ENCODE measurements at places on chromosomes 1 and 21.

GRCh38 chr1:199202331-199202730, 563.5 kb downstream of the PTPRC start:
- no peak for DNase-seq

GRCh38 chr1:2049718-2050431, at the start of gene PRKCZ:
Gene PRKCZ, plus strand, starts transcription at chr1:2050411. Its CDS starts 220 bp downstream, at chr1:2050631.
- peak; percentile 97 for DNase-seq

GRCh38 chr1:1612104-1612400, 3.2 kb upstream of the MIB2 start:
- peak; percentile 73 for DNase-seq

GRCh38 chr1:87224201-87224600, 104.5 kb upstream of the LMO4 start:
- no peak for DNase-seq

GRCh38 chr1:231934797-231935196, 308.2 kb downstream of the DISC1 start:
- no peak for DNase-seq

- DNase-seq, result no peak
Observed at GRCh38 chr1:1680912-1681273, 11.7 kb downstream of the SLC35E2B start.

DNA sequence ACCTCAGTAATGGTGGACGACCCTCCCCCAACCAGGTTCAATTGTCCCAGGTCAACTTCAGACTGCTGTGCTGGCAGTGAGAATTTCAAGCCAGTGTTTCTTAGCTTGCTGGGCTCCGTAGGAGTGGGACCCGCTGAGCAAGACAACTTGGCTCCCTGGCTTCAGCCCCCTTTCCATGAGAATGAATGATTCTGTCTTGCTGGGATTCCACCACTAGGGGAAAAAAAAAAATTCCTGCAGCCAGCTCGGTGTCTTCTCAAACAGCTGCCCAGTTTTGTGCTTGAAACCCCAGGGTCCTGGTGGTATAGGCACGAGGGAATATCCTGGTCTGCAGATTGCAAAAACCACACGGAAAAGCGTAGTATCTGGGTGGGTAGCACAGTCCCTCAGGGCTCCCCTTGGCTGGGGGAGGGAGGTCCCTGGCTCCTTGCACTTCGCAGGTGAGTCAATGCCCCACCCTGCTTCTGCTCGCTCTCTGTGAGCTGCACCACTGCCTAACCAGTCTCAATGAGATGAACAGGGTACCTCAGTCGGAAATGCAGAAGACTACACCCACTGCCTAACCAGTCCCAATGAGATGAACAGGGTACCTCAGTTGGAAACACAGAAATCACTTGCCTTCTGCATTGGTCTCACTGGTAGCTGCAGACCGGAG, 41.5 kb downstream of the GBP6 start:
- DNase-seq, result no peak

- no peak for DNase-seq
Observed at GRCh38 chr1:1219341-1219740, 5.4 kb upstream of the TNFRSF4 start.

- no peak for DNase-seq
Observed at GRCh38 chr1:36508257-36508656, 25.5 kb upstream of the CSF3R start.

DNA sequence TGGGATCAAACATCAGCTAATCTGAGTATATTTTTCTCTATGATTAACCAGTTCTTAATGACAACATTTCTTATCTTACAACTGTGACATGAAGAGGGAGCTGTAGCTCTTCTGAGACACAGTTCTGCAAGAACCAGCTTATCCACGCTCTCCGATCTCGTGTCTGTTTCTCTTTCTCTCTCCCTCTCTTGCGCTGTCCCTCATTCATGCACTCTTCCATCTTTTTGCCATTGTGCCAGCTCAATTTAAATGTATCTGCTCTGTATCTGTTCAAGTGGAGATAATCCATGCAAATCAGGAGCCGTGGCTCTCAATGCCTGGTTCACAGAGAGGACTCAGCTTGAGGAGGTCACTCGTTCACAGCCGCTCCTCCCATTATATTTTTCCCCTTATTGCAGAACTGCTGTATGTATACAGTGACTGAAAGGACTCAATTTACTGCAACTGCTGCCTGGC, 494.7 kb upstream of the ADGRL2 start:
- DNase-seq, result peak; percentile 71

DNA sequence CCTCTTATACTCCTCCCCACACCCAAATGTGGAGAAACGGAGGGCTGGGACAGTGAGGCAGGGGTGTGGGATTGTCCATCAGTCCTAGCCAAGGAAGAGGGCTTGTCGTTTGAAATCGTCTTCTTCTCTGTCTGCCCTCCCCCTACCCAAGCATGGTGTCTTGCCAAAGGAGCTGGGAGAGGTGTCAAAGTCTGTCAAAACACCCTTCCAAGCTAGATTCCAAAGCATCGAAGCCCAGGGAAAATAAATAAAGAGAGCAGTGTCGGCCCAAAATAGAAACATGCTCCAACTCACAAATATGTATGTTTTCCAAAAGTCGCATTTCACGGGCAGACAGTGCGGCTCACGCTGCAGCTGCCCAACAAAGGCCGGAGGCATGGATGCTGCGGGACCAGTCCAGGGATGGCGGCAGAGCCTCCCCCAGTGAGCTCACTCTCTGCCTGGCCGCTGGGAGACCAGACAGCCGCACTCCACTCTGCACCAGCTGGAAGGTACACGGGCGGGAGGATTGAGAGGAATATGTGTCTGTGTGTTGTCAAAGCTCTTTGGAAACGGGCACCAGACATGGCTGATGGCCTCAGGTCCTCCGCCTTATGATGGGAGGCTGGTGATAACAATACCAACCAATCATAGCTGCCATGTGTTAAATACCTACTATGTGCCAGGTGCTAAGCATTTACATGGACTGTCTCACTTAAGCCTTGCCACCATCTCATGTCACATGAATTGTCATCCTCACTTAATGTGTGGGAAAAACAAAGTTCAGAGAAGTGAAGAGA, 3.9 kb downstream of the DISP3 start:
- no peak for DNase-seq

DNA sequence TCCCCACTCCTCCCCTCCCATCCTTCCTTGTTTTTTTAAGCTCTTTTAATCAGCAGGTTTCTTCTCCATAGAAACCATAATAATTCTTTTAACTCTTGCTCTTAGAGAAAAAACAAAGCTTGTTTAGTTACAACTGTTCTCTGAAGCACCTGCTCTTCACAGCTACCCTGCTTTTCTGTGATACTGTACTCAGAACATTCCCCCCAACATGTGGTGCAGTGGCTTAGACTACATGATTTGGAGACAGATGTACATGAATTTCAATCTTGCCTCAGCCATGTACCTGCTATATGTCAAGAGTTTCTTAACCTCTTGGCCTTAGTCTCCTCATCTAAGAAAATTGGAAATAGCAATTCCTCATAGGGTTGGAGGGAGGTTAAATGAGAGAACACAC, 33.5 kb downstream of the LAMC2 start:
- DNase-seq, result no peak

GRCh38 chr1:178692564-178693327, 32.3 kb upstream of the RALGPS2 start:
- no peak for DNase-seq

DNA sequence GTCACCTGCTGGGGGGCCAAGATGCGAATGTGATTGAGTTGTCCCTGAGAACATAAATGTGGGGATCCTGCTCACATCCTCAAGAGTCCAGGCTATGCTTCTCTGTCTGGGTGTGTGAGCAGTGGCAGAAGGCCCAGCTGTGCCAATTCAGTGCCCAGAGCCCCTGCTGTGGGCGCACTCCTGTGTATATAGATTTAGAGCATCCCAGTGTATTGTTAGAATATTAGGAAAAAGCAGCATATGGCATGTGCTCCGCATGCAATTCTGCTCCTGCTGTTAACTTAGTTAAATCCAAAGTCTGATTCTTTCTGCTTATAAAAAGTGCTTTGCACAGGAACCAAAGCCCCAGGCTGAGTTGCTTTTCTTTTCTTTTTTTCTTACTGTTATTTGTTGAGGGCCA, 37.8 kb downstream of the FAM78B start:
- DNase-seq, result no peak

GRCh38 chr1:20785907-20786252, 1.2 kb downstream of the HP1BP3 start:
- no peak for DNase-seq

- DNase-seq, result peak; percentile 97
Observed at GRCh38 chr1:41418857-41419583, 57.8 kb downstream of the FOXO6 start.

DNA sequence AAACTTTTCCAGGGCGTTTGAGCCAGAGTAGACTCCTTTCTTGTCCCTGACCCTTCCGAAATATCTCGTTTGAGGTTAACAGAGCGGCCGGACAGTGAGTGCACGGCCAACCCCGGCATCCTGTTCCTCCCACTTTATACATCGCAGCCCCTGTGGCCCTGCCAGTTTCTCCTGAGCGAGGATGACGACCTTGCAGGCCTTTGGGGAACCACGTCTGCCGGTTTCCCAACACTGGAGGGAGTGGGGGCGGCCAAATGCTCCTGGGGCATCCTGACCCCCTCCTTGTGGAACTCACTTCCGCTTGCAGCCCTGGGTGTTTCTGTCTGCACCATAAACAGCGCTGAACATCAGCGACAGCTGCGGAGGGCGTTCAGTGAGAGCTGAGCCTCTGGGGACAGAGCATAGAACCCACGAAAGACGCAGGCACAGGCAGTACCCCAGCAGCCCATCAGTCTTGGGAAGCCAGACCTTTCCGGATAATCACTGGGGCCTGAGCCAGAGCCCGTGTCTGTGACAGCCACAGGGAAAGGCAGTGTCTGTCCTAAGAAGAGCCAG, 4.8 kb upstream of the KCNAB2 start:
- DNase-seq, result no peak

DNA sequence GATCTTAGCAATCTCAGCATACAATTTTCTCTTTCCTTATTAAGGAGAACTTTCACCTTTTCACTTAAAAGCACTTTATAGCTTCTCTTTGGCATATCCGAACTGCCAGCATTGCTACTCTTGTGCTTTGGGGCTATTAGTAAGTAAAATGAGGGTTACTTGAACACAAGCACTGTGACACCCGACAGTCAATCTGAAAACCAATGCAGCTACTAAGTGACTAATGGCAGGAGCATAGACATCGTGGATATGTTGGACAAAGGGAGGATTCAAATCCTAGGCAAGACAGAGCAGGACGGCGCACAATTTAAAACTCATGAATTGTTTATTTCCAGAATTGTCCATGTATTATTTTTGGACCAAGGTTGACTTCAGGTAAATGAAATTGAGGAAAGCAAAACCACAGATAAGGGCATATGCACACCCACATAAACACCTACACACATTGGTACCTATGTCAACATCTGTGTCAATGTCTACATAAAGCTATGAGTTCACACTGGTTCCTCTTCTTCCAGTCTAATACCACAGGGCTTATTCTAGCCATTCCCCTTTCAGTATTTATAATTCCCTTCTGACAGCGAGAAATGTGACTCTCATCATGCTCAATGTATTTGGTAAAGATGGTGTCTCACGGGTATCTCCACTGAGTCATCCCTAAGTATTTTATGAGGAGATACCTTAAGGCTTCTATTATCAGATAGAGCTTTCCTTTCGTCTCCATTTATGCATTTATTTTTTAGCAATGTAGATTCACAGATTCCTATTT, 75.3 kb upstream of the RALGPS2 start:
- no peak for DNase-seq

- no peak for DNase-seq
Observed at GRCh38 chr1:109502364-109502851, 7.1 kb downstream of the AMIGO1 start.

DNA sequence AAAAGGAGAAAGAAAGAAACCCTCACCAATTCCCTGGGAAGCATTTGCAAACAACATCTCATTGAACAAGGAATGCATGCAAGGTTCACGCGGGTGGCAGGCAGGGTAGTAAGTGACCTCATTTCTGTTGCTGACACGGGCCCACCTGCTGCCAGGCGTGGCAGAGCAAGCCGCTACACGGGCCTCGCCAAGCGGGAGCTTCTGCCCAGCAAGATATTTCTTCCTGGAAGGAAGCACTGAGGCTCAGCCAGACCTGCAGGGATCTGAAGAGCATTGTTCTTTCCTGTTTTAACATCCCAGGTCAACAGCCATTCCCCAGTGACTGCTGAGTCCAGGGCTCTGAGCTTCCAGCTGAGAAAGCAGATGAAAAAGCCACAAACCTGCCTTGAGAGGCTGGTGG, 91.9 kb upstream of the IGSF21 start:
- DNase-seq, result no peak

DNA sequence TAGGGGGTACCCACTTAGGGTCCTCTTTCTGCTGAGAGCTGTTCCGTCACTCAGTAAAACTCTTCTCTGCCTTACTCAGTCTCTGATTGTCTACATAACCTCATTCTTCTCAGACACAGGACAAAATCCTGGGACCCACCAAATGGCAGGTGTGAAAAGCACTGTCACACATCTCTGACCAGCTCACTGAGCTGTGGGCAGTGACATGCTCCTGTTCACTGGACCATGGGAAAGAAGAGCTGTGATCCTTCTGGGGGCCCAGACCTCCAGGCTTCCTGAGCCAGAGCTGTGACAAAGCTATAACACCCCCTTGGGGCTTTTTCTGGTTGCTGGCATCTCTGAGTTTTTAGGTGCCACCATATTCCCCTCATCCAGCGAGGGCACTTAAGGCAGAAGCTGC, 115.7 kb downstream of the NTPCR start:
- no peak for DNase-seq

DNA sequence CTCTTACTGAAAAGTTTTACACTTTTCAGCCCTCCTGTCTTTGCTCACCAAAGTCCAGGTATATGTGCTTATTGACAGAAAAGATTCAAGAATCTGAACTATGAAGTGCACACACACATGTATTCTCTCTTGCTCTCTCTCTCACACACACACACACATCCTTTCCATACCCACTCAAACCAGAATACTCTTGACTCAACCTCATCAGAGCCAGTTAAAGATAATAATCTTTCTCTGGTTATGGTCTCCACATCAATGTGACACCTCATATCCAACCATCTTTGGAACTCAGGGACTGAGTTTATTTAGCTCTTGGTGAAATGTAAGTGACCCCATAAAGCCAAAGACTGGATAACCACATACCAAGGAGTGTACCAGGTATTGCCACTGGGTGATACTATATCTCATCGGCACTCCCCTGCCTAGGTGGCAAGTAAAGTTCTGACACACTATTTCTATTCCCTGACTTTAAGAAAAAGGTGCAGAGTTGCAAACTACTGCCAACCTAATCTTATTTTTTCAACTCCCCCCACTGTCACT, 24.9 kb upstream of the RGS8 start:
- no peak for DNase-seq

DNA sequence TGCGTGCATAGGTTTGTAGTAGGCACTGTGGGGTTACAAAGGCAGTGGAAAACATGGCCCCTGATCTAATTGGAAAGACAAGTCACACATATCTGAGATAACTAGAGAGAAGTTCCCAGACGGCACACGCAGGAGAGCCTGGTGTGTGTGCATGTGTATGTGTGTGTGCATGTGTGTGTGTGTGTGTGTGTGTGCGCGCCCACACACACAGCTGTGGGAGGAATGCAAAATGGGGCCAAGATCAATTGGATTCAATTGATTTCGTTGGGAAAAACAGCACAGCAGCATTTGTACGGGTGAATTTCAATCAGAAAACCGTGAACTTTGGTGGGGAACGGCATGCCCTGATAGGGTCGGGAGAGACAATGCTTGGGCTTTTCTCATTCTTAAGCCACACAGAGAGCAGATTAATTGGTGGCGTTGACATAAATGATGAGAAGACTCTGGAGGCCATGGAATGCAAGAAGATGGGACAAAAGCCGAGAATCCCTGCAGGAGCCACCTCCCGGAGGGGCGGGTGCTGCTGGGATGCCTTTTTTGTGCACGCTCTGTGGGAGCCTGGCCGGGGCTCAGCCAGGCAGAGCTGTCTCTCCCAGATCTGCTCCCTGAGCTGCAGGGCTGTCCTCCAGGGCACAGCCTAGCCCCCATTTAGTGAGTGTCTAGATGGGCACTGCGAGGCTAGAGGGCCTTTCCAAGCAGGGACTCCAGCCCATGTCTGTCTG, 322.0 kb downstream of the CAMTA1 start:
- DNase-seq, result no peak

Data from NCI-H510A (cell line).